ENCODE measurements at places on chromosomes 4 and X. TPM values are rescaled to one million over a fixed set of nuclear protein-coding genes. Genes with fewer than 3 reads are reported as not detected.

DNA sequence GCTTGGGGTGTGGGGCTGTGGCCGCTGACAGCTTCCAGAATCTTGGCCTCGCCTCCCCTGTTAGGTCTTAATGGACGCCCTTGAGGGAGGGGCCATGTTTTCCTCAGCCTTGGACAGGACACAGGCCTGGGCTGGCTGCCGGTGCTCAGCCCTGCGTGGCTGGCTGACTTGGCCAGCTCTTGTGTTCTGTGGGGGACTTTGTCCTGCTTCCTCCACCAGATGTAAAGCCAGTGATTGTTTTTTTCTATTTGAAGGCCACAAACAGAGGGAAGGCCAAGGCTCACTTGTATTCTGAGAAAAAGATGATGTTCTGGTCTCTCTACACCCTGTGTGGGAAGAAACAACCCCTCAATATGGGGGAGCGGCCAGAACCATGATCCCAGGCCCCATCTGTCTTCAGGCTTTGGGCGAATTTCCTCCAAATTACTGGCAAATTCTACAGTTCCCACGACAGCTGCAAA is 71.3 kb downstream of the HTRA3 start:
- DNase-seq = peak; percentile 95

GRCh38 chrX:108736509-108737479 is at the start of gene IRS4:
Gene IRS4 (minus strand): TSS chrX:108736563.
- no peak for DNase-seq

ITM2A gene
- 138 TPM for total RNA-seq

- DNase-seq = no peak
These were observed 3.0 kb upstream of the SPATA4 start for GRCh38 chr4:176198316-176198903.

MMAA gene
- total RNA-seq = 6.1 TPM

Data from skin of body (tissue), 3 donors.